ENCODE measurements at places on chromosomes 16 and 17.

- DNase-seq = peak; percentile 30
Observed at GRCh38 chr17:78873519-78874340, 29.3 kb downstream of the CEP295NL start.

GRCh38 chr17:59676716-59677115 lies 30.5 kb downstream of the PTRH2 start:
- no peak for DNase-seq

DNA sequence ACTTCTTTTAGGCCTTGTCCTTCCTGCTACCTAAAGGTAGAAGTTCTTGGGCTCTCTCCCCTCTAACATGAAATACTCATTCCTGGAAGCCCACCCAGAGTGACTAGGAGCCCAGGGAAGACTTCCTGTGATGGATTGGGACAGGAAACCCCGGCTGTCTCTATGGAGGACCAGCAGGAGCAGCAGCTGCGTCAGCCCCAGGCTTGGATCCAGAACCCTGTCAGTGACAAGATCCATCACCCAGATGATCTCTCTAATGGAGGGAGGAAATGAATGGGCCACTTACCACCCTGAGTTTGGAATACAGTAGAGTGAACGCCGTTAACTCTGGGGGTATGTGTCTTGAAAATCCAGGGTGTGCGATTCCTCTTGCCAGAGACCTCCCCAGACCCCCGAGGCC lies 195.7 kb upstream of the WSCD1 start:
- DNase-seq = no peak

DNA sequence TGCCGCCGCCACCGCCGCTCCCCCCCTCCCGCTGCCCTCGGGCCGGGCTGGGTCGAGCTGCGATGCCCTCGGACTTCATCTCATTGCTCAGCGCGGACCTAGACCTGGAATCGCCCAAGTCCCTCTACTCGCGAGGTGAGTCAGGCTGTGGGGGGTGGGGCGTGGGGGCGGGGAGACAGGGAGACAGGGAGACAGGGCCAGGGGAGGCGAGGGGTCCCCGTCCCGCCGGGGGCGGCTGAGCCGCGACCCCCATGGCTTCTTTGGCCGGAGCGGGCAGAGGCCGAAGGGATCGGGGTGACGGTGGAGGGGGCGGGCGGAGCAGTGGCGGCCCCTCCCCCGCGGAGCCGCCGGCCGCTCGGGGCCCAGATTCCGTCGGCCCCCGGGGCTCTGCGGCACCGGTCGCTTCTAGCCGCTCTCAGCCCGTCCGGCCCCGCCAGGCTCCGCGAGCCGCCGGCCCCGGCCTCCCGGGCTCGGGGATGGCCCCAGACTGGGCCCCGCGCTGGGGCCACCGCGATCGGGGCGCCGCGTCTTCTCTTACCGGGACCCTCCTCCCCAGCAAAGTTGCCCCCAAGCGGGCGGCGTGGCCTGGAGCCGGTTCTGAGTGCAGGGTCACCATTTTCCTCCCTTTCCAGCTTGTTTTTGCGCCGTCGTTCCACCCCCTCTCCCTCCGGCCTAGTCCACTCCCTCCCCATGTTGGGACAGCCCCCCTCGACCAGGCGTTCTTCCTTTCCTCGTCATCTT lies 644 bp downstream of the NFAT5 start:
- no peak for DNase-seq

- DNase-seq = no peak
Observed at GRCh38 chr17:39213852-39214251, 11.9 kb downstream of the STAC2 start.

DNA sequence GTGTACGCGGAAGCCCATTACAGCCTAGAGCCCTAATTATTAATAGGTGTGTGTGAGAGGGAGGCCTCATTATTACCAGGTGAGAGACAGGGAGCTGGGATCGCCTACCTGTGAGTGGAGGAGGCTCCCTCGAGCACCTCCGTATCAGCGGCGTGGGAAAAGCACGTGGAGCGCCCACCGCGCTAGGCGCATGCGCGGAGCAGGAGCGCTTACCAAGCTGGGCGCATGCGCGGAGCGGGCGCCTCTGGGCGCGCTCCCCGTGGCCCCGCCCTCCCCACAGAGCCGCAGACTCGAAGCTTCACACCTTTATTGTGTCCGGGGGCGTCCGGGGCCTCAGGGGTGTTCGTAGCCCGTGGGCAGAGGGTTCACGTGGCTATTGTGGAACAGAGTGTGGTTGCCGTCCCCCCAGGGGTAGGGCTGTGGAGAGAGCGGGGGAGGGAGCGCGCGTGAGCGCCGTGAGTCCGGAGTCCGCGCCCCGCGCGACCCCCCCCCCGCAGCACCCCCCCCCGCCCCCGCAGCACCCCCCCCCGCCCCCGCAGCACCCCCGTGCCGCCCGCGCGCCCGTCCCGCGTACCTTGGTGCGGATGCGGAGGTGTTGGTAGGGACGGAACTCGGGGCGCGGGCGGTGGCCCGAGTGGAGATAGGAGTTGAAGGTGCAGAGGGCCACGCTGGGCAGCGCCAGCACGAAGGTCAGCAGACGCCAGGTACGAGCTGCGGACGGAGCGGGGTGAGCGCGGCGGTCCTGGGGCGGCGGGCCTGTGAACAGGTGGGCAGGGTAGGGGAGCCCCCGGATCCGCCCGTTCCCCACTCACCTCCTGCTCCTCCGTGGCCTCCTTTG lies 500 bp downstream of the COX6A2 start:
- DNase-seq = no peak

DNA sequence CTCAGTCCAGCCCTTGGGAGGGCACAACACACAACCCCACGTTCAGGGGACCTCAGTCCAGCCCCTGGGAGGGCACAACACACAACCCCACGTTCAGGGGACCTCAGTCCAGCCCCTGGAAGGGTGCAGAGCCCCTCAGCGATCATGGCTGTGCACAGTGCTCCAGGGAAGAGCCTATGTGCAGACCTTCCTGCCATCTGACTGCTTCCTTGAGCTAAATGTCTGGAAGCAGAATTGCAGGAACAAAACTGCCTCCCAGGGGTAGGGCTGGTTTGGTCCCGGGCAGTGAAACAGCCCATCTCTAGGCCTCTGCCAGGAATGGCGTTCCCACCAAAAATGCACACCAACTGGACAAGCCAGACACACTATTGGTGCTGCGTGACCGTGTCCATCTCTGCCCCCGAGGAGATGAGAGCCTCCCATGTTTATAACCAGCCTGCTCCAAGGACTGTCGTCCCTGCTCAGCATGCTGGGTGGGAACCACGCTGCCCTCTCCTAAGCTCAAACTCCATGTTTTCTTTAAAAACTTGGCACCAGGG lies 44.0 kb downstream of the ZNF276 start:
- no peak for DNase-seq

DNA sequence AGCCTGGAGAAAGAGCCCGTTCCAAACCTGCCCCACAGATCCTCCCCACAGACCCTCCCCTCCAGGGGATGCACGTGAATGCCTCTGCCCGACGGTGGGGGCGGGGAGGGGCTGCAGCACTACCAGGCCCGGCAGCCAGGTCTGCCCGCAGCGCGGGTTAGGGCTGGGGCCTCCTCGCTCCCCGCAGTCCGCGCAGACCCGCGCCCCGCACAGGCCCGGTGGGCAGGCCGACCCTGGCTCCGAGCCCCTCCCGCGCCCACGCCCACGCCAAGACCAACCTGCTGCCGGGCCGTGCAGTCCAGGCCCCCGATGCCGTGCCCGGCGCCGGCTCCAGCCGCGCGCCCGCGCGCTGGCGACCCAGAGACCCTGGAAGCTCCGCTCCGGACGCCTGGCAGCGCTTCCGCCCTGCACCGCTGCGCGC lies at the start of gene RPUSD1:
RPUSD1 (minus strand) TSS at position 404 of the 421 bp plus-strand sequence. CDS start 644 bp downstream, outside the sequence.
- no peak for DNase-seq

DNA sequence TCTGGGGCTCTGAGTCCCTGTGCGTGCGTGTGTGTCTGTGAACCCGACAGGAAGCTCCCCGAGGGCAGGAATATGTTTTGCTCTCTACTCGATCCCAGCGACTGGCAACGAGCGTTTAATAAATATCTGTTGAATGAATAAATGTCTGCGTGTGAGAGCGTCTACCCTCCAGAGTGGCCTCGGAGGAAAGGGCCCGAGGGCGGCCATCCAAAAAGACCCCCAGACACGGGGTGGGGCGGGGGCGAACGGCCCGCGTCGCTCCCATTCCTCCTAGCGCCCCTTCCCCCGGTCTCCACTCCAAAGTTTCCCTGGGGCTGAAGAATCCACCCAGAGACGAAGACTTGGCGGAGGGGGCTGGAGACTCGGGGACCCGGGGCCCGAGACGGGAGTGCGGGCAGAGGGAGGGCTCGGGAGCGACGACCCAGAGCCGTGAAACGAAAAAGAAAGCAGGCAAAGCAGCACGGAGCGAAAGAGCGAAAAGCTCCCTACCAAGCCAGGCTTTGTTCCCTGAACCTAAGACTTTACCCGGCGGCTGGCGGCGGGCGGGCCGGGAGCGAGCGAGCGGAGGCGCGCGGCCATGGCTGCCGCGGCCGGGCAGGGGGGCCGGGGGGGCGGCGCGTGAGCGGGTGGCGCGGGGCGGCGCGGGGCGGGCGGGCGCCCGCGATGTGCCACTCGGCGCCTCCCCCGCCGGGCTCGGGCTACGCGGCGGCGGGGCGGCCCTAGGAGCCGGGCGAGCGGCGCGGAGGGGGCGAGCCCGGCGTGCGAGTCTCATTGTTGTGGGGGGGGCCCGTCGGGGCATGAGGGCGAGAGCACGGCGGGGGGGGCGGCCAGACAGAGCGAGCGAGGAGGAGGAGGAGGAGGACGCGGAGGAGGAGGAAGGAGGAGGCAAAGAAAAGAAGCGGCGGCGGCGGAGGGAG lies at the start of gene MLLT6:
MLLT6 (plus strand) TSS at position 668 of the 917 bp plus-strand sequence. CDS start 360 bp downstream, outside the sequence.
- DNase-seq = peak; percentile 76

Measured in DMS79 treated with DMSO at 0.1 percent for 48 hours (cell line).